Activated naive CD4-positive, alpha-beta T cell treated with anti-CD3 and anti-CD28 coated beads, Interleukin-2, amount 50 U/mL, for 16 hours (primary cell): ENCODE measurements at places on chromosomes 5 and 9.

DNA sequence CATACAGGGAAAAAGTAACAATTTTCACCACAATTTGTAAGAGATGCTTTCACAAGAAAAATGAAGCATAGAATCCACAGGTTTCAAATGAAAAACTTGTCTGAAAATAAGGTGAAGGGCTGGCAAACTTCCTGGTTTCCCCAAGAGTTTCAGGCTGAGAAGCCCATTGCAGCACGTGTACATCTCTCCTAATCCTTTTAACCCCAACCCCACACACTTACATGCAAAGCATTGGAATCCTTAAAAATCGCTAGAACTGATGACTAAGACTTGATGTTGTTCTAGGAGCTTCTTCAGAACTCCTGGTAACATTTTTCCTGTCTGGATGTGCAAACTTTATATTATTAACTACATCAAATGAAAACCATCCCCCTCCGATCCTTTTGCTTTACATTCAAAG lies 317.8 kb upstream of the RGMB start:
- DNase-seq: no peak

- no peak for DNase-seq
These were observed 28.0 kb downstream of the NLN start for GRCh38 chr5:65749956-65750355.

GRCh38 chr9:31336841-31337240 lies 1047.6 kb upstream of the ACO1 start:
- no peak for DNase-seq

DNA sequence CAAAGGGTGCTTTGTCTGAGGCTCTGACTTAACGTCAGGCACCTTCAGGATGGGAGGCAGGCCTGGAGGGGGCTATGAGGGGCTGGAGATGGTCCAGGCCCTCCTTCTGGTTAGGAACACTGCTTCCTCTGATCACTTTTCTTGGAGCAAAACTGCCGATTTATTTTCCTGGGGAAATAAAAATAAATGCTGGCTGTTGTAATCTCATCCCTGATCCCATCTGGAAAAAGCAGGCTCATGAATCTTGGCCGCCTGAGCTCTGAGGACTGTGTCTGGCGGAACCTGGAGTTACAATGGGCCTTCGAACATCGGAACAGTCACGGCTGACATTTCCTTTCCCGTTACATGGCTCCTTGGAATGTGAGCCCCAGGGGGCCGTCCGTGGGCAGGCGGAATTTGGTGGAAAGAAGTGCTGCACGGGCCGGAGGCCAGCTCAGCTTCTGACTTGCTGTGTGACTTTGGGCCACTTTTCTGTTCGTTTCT lies 157.8 kb downstream of the RGS3 start:
- no peak for DNase-seq

- no peak for DNase-seq
These were observed 152.3 kb downstream of the HSD17B3 start for GRCh38 chr9:96149533-96150280.

DNA sequence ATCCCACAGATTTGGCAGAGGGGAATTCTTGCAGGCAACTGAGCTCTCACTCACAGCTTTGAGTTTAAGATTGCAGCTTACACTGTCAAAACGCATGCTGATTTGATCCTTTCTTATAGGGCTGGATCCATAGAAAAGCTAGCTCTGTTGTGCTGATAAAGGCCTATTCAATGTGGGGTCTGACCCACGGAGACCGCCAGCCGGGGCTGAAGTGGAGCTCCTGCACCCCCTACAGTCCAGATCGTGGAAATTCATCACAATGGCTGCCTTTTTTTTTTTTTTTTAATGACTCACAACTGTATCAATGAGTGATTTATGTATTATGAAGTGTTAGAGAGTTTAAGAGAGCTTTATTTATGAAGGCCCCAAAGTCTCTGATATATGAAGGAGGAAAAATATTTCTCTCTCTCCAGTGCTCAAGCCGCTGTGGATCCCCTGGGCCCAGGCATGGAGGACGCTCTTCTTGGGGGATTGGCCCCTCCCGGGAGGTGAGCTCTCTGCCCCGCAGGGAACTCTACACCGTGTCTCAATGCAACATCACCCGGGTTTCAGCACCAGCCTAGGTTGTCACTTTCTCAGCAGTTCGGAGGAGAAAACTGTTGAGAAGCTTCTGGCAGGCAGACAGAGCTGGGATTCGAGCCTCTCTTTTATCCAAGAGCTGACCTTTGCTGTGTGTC lies 700.2 kb downstream of the IRX1 start:
- no peak for DNase-seq

DNA sequence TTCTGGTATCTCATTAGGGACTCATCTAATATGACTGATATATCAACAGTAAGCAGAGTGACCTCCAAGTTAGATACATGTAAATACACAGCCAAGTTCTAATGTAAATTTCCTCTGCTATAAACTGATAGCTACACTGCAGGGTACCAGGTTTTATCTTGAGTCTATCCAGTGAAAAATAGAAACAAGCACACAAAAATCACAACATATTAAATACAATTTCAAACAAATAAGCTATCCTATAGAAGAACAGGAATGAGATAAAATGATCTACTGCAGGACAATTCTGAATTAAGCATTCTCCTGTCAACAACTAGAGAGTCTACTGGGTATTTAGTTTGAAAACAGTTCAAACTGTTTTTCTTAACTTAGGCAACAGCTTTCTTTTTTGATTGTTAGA lies 42.7 kb downstream of the NR3C1 start:
- no peak for DNase-seq

- DNase-seq: no peak
These were observed 441.6 kb downstream of the GADD45G start for GRCh38 chr9:90046317-90046861.

- no peak for DNase-seq
These were observed 2028.2 kb upstream of the ACO1 start for GRCh38 chr9:30356221-30356620.

GRCh38 chr5:127686424-127686823 lies 16.8 kb upstream of the CCDC192 start:
- DNase-seq: no peak

DNA sequence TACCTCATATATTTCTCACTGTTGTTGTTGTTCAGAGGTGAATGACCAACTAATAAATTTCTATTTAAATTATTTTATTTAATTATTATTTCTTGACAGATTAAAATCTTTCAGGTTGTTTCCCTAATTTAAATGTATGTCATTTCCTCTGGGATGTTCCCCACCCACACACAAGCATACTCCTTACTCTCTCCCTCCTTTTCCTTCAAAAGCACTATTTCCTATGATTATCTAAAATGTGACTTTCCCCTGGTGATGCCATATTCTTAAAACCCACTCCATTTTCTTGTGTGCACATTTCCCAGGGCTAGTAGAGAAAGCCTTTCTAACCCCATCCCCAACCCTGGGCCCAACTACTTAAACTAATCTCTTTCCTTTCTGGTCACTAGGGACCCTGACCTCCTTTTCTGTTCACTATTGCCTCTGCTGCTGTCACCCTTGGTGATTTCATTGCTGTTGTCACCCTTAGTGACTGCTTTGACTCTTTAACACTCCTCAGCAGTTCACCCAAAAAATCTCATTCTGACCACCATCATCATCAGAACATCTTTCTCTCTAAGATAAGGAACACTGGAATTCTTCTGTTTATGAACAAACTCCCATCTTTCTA lies 16.8 kb downstream of the IL33 start:
- no peak for DNase-seq

GRCh38 chr9:136372561-136373299 lies 739 bp downstream of the CARD9 start:
- DNase-seq: no peak

DNA sequence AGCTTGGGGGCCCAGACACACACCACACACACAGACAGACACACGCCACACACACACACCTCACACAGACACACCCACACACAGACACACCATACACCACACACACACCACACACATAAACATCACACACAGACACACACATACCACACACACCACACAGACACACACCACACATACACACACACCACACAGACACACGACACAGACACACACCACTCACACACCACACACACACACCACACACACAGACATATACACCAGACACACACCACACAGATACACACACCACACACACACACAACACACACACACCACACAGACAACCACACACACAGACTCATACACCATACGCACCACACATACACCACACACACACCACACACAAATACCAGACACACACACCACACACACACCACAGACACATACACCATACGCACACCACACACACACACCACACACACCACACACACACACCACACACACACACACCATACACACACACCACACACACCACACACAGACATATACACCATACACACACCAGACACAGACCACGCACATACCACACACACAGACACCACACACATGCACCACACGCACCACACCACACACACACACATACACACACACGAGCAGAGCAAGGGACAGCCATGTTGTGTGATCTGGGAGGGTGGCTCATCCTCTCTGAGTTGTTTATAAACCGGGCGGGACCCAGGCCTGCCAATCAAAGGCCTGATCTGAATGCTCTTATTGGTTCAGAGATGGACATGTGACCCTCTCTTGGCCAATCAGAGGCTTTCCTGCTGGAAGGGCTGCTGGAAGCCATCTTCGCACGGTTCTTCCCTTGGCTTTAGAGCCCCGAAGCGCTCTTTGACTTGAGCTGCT lies 148.3 kb downstream of the GAPVD1 start:
- peak; percentile 53 for DNase-seq

- DNase-seq: peak; percentile 20
These were observed 543 bp downstream of the ST8SIA4 start for GRCh38 chr5:100902440-100903038.

DNA sequence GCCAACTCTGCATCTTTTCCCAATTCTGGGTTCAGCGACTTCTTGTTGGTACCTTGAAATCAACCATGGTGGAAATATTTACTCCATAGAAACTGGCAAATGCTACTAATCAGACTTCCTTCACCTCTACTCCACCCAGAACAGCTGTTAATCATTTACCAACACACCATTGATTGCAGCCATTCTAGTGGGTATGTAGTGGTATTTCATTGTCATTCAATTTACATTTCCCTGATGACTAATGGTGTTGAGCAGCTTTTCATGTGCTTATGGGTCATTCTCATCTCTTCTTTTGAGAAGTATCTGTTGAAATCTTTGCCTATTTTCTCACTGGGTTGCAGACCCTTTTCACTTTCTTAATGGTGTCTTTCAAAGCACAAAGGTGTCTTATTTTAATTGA lies 122.4 kb upstream of the MSX2 start:
- DNase-seq: no peak

- DNase-seq: no peak
These were observed 192.4 kb downstream of the ADAMTSL1 start for GRCh38 chr9:18666348-18666747.

- DNase-seq: no peak
These were observed 813.5 kb downstream of the PTPRD start for GRCh38 chr9:9799287-9799686.

GRCh38 chr5:67149951-67150523 lies 46.6 kb downstream of the CD180 start:
- DNase-seq: no peak

DNA sequence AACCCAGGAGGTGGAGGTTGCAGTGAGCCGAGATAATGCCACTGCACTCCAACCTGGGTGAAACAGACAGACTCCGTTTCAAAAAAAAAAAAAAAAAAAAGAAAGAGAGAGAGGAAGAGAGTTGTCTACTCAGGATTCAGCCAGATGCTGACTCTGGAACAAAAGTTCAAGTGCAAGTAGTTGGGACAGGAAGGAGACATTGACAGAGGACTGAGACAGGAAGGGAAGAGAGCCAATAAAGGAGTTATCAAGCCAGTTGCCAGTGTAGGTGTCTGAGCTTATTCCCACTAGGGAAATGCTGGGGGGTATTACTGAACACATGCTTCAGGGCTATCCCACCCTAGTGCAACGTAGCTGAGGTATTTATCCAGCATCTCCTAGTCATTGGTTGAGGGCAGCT lies 147.7 kb upstream of the SLC1A3 start:
- DNase-seq: no peak

DNA sequence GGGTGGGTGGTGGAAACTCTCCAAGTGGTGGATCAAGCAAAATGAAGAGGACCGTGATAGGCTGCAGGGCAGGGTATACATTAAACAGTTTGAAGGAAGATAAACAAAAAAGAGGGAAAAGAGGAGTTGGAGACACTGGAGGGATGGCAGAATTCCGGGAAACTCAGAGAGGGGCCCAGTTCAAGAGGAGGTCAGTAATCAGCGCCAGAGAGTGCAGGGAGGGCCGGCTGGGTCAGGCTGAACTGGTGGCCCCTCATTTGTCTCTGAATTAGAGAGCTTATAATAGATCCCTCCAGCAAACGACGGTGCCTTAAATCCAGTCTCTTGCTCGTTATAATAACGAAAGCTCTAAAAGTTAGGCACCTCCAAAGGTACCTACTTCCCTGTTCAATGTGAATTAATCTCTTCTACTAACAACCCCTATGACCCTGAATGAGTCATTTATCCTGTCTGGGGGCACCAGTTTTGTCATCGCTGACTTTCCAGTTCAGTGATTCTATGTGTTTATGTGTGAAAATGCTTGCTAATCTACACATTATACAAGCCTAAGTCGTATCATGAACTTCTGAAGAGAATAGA lies 2.4 kb upstream of the ZSWIM6 start:
- DNase-seq: peak; percentile 23

DNA sequence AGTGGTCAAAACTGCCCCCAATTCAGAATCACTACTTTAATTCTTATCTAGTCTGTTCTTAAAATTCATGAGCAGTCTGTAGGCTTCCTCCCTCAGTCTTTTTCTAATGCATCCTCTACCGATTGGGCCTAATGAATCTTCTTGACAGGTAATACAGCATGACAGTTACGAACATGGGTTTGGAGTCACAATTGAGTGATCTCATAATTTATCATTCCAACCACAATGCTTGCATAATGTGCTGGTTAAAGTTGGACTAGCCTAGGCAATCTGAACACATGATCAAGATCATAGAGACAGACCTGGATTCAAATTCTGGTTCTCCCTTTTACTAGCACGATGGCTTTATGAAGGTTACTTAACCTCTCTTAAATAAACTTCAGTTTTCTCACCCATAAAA lies 33.1 kb upstream of the SETD9 start:
- DNase-seq: no peak

DNA sequence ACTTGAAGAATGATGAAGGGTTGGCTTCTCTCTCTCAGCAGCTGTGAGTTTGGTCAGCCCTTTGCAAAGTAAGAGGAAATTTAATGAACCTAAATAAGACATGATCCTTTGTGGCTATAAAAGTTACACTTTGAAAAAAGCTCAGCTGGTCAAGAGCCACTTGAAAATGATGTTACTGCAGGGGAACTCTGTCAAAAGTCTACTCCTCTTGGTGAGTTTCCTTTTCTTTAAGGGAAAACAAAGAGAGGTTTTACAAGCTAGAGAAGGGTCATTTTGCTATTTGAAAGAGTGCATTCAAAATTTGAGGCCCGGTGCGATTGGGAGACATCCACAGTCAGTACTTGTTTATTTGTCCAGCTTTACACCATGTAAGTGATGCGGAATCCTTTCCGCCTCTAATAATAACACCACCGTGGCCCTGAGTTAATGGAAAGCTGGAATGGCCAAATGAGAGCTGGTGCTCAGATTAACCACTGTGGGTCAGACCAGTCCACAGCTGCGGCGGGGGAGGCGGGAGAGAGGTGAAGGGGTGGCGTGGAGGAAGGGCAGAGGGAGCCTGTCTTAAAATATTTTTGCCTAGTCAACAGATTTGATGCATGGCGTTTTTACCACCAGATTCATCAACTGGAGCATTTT lies 404.0 kb downstream of the TLE4 start:
- DNase-seq: no peak

- DNase-seq: no peak
These were observed 463.8 kb downstream of the TLE1 start for GRCh38 chr9:81225596-81225995.
